ENCODE measurements at places on chromosomes 2 and 18. TPM values are rescaled to one million over a fixed set of nuclear protein-coding genes. Genes with fewer than 3 reads are reported as not detected.

- no peak for DNase-seq
Observed at GRCh38 chr18:64164883-64165282, 16.0 kb upstream of the LINC00305 start.

GRCh38 chr2:6937582-6937981 is 20.4 kb downstream of the RNF144A start:
- no peak for DNase-seq

- no peak for DNase-seq
Observed at GRCh38 chr2:239855863-239856587, 169.1 kb downstream of the NDUFA10 start.

DNA sequence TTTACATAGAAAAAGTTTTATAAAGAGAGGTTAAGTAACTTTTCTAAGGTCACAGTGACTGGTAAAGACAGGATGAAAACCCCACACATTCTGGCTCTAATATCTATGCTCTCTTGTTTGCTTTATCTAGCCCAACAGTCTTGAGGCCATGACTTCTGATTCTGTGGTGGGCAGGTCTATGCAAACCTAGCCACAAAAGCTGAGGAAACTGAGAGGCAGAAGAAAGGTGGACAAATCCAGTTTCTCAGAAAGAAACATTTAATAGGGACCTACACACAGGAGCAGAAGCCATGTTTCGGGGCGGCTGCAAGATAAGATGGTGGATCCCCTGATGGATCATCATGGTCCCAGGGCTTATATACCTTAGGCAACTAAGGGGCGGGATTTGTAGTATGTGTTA is 21.8 kb downstream of the HSPD1 start:
- no peak for DNase-seq

GRCh38 chr2:100485396-100485795 is 15.1 kb downstream of the NMS start:
- no peak for DNase-seq

DNA sequence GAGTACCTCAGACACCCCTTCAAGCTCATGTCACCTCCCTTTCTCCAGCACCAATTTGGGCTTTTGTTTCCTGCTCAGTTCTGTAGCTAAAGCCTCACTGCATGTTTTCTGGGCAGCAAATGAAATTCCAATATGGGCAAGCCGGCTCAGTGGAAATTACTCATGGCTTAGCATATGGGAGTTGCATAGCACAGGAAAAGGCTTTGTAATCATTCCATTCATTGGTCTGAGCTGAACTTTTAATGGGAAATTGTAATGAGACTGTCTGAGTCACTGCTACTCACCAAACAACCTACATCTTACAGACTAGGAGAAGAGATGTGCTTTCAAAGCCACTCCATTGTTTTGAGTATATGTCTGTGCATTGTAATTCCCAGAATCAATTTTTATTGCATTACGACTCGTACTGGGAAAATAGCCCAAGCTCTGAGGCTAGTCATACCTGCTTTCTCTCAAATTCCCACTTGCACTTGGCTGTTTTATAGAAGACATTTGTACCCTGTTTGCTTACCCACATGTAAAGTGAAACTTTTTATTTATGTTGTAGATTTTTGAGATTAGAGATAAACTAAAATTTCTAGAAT is 139.5 kb upstream of the LRATD1 start:
- peak; percentile 74 for DNase-seq

- DNase-seq, result no peak
Observed at GRCh38 chr18:23171581-23172156, 36.4 kb downstream of the CABLES1 start.

GRCh38 chr18:38481576-38481975 is 916.0 kb upstream of the CELF4 start:
- no peak for DNase-seq

GRCh38 chr2:82344670-82345069 is 2040.1 kb upstream of the LRRTM1 start:
- no peak for DNase-seq

- peak; percentile 64 for DNase-seq
Observed at GRCh38 chr2:29238497-29238896, 123.3 kb downstream of the CLIP4 start.

DNA sequence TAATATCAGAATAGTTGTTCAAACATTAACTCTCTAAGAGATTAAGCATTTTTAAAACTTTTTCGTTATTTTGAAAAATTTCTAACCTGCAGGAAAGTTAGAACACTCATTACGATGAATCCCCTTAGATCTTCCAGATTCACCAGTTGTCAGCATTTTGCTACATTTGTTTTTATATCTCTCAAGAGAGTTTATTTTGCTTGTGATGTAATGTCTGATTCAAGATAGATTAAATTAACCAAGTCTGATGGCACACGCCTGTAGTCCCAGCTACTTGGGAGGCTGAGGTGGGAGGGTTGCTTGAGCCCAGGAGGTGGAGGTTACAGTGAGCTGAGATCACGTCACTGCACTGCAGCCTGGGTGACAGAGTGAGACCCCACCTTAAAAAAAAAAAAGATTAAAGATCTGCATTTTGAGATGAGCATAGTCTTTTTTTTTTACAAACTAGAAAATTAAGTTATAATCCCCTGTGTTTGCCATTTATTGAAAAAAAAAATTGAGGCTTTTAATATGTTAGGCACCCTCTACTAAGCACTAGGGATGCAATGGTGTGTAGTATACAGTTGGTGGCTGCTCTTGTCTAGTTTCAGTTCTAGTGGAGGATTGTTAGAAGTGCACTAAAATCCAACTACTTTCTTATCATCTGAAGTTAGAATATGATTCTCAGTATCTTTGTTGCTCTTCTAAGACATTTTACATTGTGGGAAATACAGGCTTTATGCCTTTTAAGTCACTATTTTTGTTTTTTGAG is 20.9 kb downstream of the RAB10 start:
- DNase-seq, result no peak

- no peak for DNase-seq
Observed at GRCh38 chr18:77061946-77062517, 70.6 kb downstream of the MBP start.

DNA sequence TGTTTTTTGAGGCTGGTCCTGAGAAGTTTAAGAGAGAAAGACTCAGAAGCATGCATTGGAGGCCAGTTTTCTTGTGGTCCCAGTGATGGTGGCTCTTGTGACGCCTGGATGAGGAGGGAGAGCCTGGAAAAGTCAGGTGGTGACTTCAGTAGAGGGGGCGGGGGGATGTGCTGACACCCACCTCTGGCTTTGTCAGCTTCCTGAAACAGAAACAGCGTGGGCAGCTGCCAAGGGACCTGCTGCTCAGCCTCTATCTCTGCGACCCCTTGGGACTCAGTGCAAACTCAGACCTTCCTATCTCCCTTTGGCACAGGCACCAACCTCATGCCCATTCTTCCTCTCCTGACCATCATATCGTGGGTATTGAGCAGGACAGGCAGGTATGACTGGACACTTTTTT is 6.4 kb downstream of the TGFBRAP1 start:
- no peak for DNase-seq

DNA sequence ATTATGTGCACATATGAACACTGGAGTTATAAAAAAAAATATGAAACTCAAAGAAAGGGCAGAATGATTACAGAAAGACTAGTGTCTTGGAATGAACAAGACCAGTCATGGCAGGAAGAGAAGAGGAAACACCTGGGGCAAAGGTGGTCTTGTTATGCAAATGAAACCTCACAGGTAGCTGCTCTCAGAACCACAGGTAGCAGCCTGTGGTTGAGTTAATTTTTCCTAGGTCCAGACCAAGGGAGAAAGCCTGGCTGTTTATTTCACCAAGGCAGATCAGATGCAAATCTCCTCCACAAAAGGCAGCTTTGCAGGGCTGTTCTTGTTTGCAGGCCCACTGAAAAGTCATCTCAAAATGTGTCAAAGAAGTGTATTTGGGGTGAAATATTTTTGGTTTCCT is 785.8 kb downstream of the RNF144A start:
- DNase-seq, result no peak

Gene FHL2
- total RNA-seq, result 77.3 TPM

Gene ANKRD53
- not detected for total RNA-seq

Gene MRO
- total RNA-seq, result not detected

Gene PROC
- total RNA-seq, result not detected

Gene COL6A3
- total RNA-seq, result 0.19 TPM

All from MCF 10A (cell line).